ENCODE measurements at places on chromosomes 3 and 15.
A peak's percentile ranks its signal among the peaks of the same experiment; 100 is the strongest.

DNA sequence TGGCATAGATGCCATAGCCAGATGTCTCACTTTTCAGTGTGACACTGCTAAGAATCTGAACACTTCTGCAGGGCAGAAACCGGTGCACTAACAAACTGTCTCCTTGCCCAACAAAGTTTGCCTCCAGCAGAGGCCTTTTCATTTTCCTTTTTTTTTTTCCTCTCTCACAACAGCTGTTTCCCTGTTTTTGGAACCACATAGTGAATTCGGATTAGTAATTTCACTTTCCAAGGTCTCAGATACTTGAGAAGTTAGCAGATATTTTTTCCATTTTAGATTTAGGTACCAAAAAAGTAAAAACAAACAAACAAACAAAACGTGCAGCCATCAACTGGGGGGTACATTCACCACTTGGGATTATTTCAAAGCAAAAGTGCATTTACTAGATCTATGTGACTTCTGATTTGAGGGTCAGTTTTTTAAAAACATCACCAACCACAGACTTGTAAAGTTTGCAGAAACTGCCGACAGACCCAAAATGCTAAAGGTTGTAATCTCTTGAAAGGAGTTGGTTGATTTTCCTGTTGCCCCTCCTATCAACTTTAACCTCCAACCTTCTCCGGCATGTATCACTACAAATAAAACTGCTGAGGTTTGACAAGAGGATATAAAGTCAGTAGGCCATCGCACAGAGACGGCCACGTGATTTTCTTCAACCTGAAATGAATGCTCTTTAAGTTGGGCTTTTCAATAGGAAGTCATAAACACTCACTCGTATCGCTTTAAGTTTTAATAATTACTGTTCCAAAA is 169.1 kb downstream of the CDIN1 start:
- no peak for DNase-seq

DNA sequence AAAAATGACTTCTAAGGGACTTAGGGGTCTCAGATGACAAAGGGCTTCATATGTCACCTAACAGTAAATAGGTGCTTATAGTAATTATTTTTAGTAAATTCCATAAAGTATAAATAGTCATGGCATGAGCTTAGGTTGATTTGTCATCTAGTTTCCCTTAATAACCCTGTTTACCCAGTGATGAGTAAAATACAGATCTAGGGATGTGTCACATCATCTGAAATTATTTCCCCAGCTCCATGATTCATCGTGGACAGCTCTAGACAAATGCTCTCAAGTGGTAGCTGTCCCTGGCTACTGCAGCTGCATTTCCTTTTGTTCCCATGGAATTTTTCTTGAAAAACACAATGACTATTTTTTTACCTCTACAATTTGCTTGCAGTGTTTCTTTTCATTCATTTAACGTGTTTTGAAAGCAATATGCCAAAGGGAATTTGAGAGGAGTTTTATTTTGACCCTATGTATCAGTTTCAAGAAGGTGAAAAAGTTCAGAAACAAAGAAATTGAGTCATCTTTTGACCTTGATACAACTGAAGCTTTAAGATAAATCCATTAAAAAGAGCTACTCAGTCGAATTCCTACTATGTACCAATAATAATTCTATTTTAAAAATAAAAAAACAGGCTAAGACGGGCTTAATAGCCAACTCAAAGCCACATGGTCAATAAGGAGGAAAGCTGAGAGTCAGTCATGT is 241.6 kb downstream of the KCNMB2 start:
- no peak for DNase-seq

GRCh38 chr3:27573138-27573537 is 89.0 kb upstream of the SLC4A7 start:
- no peak for DNase-seq

DNA sequence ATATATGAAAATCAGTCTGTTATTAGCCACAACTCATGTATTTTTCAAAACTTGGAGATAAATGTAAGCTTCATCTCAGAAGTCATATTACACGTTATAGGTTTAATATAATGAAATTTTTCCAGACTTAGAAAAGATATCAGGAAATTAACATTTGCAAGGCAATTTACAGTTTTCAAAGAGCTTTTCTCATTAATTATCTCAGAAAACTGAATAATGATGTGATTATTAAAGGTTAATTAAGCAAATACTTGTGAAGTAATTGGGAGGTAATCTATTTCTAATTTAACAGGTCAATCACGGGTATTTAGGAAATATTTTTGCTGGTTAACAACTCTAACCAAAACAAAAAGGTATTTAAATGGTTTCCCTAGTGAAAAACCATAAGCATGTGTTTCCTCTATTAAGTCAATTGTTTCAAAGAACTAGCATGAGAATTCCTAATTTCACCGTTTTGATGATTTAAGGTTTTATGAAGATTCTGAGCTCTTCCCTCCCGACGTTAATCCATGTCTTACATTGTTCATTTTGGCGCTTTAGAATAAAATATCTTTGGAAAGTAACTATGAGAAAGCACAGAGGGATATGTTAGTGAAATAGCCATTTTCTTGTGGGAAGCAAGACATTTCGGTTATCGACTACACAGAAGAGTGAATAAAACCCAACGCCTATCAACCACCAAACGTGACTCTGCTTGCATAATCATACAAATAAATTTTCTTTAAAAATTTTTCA is 1.5 kb upstream of the NEO1 start:
- DNase-seq, result no peak

GRCh38 chr15:101296418-101297405 is 1.7 kb upstream of the SNRPA1 start:
- no peak for DNase-seq

DNA sequence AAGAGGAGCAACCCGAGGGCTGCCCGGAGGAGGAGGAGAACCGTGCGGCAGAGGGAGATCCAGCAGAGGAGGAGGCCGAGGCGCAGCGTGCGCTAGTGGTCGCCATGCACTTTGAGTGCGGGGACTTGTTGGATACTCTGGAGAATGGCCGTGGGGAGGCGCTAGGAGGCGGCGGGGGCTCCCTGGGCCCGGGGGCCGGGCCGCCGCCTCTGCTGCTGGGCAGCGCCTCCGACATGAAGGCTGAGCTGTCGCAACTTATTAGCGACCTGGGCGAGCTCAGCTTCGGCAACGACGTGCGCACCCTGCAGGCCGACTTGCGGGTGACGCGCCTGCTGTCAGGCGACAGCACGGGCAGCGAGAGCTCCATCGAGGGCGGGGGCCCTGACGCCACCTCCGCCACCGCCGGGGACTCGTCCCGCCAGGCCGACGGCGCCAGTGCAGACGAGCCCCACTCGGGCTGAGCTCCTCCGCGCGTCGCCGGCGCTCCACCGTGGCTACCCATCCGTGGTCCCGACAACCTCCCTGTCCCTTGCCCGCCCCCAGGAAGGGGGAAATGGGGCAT is 2.0 kb downstream of the FAM43A start:
- peak; percentile 87 for DNase-seq

GRCh38 chr15:47502041-47502440 is 215.3 kb upstream of the SEMA6D start:
- no peak for DNase-seq

GRCh38 chr3:115667738-115668065 is 44.4 kb downstream of the GAP43 start:
- DNase-seq, result no peak

- DNase-seq, result no peak
Observed at GRCh38 chr3:162507397-162507796, 1010.8 kb downstream of the OTOL1 start.

- no peak for DNase-seq
Observed at GRCh38 chr3:151630938-151631441, 102.7 kb upstream of the AADACL2 start.

DNA sequence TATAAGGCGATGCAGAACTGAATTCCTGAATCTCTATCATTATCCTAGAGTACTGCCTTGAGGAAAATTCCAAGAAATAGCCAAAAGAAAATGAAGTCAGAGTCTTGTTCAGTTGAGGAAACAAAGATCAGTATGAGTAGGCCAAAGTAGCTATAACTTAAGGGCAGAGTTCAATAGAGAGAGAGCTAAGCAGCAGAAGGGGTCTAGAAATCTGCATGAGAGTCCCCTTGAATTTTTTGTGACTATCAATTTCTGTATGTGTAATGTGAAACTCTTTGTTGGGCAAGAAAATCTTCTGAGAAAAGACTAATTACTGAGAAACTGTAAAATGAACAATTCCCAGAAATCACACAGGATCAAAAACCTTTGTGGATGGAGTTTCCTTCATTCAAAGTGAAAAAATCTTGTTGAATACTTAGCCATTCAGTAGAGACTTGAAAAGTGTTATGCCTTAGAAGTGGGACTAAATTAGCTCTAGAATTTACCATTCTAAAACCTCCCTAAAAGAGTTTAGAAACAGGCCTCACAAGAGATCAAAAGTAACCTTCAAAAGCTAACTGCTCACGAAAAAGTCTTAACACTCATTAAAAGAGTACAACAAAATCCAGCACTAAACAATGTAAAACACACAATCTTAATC is 43.1 kb upstream of the FNDC3B start:
- DNase-seq, result no peak

- DNase-seq, result no peak
Observed at GRCh38 chr3:111961461-111962164, 17.2 kb upstream of the ABHD10 start.

DNA sequence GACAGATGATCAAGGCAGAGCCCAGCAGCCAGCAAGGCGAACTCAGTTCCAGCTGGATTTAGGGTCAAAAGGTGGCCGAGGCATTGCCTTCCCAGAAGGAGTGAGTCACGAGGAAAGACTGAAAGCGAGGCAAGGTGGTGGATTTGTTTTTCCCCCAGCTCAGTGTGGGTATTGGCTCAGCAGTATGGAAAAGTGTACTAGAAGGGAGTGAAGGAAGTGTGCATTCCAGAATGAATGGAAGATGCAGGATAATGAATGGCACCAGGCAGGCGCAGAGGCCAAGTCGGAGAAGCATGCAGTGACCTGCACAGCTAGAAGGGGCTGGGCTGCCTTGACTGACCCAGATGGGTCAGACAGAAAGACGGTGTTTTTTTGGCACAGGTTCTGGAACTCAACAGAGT is 46.3 kb downstream of the FOXP1 start:
- DNase-seq, result no peak

- DNase-seq, result no peak
Observed at GRCh38 chr3:151096716-151097115, 11.3 kb downstream of the MED12L start.

Measured in CD14-positive monocyte (primary cell).